Ascending aorta (tissue), 2 donors: ENCODE measurements at places on chromosomes 2 and 18. TPM values are rescaled to one million over a fixed set of nuclear protein-coding genes. Genes with fewer than 3 reads are reported as not detected.

Gene POMC
- 18.6 TPM for total RNA-seq

Gene ATOH8
- total RNA-seq = 239 TPM

Gene LIMS4
- 21.2 TPM for total RNA-seq

Gene NT5DC4
- total RNA-seq = not detected

Gene WNT6
- total RNA-seq = 1.2 TPM

Gene GRHL1
- total RNA-seq = 0.43 TPM

Gene MC5R
- total RNA-seq = not detected

Gene FOXI3
- not detected for total RNA-seq

Gene SERPINB10
- not detected for total RNA-seq

Gene IL1R2
- total RNA-seq = 25.4 TPM

Gene CFAP65
- not detected for total RNA-seq

Gene C2orf81
- total RNA-seq = 10.3 TPM

Gene PRSS56
- total RNA-seq = not detected

Gene HDHD2
- 3.5 TPM for total RNA-seq

Gene RASGRP3
- 1.6 TPM for total RNA-seq
